ENCODE measurements at places on chromosomes 13 and 19.

DNA sequence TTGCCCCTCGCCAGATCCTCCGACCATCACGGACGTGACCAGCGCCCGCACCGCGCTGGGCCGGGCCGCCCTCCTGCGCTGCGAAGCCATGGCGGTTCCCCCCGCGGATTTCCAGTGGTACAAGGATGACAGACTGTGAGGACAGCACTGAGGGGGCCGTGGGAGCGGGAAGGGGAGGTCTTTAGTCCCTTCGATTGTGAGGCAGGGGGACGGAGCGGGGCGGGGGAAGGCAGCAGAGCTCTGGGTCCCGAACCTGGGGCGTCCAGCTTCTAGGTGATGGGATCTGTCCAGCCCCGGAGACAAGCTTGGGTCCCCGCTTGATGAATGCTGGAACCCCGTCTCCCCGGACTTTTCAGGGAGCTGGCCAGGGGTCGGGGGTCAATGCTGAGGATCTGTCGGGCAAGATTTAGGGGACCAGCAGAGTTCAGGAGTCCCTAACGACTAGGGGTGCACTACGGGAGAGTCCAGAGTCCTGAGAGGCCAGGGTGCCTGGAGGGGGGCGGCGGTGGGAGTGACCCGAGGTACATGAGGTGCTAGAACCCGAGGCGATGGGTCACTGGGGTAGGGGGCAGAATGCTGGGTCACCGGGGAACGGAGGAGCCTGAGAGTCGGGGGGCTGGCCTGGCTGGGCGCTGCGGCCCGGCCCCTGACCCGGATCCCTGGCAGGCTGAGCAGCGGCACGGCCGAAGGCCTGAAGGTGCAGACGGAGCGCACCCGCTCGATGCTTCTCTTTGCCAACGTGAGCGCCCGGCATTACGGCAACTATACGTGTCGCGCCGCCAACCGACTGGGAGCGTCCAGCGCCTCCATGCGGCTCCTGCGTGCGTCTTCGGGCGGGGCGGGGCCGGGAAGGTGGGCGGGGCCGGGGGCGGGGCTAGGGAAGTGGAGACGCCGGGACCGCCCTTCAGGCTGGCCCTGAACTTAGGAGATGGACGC lies 14.6 kb downstream of the VSIG10L start:
- no peak for DNase-seq

DNA sequence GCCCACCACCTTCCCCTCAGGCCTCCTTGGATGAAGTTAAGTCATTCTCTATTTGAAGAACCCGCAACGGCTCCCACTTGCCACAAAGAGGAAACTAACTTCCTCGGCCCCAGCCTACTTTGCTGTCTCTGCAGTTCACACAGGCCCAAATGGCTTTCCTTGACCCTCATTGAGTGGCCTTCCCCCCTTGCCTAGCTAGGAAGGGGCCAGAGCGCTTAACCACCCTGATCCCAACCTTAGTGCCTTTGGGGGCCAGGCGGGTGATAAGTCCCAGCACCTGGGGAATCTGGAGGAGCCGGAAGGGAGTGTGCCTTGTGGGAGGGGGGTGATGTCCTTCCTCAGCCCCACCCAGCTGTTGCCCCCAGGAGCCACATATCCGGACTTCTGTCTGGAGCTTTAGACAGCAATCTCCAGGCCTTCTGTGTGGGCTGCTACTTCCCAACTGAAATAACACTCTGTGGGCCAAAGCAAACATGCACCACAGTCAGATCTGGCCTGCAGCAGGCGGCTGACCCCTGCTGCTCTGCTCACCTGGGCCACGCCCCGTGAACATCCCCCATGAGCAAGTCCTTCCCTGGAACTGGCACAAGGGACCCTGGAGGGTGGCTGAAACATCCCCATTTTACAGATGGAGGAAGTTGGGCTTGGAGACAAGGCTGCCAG lies 10.5 kb downstream of the NECTIN2 start:
- no peak for DNase-seq

DNA sequence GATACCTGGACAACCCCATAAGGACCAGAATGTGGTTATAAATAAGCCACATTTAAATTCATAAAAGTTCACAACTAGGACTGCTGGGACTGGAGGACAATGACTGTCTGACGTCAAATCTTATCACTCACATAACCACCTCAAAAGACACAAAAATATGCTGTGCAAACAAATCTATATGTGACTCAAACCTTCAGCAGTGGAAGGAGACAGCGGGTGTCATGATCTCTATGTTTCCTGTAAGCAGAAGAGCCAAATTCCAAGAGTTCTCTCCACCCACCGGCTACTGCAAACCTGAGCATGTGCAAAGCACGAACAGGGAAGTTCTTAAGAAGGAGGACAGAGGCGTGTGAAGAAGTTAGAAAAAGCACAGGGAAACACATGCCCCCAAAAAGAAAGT lies 113.2 kb downstream of the MYCBP2 start:
- no peak for DNase-seq

- peak; percentile 66 for DNase-seq
These were observed at the start of gene ZNF544 for GRCh38 chr19:58228585-58229254. Gene ZNF544 (plus strand): TSS chr19:58228914. CDS start chr19:58244024, 15,110 bp downstream.

- DNase-seq = no peak
These were observed 34.4 kb upstream of the ZNF835 start for GRCh38 chr19:56705939-56706338.

DNA sequence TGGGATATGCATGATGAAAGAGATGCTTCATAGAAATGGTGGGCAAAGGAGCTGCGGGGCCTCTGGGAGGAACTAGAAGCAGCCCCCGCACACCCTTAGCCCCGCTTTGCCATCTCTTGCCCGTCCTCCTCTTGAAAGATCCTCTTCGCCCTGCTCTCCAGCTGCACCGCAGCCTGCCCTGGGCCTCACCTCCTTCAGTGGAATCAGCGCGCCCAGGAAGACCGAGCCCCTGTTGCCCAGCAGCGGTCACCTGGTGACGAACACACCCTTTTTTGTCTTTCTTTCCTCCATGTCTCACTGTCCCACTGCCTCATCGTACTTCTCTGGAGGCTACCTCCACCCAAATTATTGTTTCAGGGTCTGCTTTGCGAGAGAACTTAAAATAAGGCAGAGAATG lies 807.6 kb downstream of the UQCRFS1 start:
- no peak for DNase-seq

DNA sequence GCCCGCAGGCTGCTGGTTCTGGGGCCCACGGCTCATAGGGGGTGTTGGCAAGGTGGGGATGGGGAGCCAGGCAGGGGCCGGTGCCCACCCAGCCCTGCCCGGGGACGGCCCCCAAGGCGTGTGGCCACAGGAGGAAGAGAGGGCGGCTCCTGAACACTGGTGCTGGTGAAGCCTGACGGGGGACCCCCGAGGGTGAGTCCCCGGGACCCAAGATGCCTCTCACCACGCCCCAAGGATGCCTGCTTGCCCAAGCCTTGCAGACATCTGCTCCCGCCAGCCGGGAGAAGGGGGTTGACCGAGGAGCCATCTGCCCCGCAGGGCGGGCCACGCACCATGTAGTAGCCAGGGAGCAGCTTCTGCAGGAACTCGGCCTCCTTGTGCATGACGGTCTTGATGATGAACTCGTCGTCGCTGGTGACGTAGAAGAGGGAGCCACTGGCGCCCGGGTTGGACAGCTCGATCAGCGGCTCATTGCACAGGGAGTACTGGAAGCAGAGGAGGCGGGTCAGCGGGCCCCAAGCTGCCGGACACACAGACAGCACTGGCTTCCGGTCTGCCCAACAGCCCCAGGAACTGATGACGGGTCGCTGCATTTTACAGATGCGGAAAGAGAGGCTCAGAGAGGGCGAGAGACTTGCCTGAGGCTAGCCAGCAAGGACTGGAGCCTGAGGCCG lies 29.6 kb upstream of the CACTIN start:
- DNase-seq = no peak

DNA sequence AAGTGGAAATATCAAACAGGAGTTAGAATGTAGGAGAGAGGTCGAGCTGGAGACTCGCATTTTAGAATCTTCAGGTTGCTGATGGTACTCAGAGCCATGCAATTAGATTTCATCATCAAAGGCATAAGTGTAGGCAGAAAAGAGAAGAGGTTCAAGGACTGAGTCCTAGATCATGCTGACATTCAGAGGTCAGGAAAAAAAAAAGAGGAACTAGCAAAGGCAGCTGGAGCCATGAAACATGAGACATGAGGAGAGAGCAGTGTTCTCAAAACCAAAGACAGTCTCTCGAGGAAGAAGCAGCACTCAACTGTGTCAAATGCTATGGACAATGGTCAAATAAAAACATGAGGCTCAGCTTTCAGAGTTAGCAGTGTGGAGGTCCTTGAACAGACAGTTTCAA lies 12.4 kb upstream of the TPP2 start:
- DNase-seq = no peak

DNA sequence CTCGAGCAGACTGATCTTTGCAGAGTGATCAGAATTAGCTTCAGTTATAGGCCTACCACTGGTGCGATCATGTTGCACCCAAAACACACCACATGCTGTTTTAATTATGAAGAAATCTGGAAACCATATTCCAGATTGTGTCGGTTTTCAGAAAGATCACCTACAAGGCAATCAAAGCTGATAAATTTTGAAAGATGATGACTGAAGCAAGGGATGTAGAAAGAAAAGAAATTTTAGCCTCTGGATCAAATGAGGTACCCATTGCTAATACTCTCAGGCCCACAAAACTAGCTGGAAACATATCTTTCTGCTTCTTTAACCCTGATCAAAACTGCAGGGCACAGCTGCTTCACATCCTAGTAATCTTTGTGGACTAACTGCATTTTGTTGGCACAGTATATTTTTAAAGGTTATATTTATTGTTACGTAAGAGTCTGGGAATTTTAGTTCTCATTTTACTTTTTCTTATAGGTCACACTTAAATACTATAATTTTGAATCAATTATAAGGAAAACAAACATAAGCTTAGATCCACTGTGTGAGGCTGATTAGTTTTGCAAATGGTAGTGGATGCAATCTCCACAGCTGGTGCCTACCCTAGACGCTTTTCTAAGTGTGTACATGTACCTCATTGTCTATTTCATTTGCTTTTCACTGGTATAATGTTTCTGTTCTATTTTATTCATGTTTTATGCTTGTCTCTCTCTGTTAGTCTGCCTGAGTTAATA lies 150.9 kb downstream of the RGCC start:
- DNase-seq = no peak

- no peak for DNase-seq
These were observed 3.9 kb downstream of the PPM1N start for GRCh38 chr19:45502111-45502510.

GRCh38 chr13:40572961-40573360 lies 93.5 kb downstream of the FOXO1 start:
- DNase-seq = no peak

- no peak for DNase-seq
These were observed 76.1 kb downstream of the KL start for GRCh38 chr13:33092073-33092987.

DNA sequence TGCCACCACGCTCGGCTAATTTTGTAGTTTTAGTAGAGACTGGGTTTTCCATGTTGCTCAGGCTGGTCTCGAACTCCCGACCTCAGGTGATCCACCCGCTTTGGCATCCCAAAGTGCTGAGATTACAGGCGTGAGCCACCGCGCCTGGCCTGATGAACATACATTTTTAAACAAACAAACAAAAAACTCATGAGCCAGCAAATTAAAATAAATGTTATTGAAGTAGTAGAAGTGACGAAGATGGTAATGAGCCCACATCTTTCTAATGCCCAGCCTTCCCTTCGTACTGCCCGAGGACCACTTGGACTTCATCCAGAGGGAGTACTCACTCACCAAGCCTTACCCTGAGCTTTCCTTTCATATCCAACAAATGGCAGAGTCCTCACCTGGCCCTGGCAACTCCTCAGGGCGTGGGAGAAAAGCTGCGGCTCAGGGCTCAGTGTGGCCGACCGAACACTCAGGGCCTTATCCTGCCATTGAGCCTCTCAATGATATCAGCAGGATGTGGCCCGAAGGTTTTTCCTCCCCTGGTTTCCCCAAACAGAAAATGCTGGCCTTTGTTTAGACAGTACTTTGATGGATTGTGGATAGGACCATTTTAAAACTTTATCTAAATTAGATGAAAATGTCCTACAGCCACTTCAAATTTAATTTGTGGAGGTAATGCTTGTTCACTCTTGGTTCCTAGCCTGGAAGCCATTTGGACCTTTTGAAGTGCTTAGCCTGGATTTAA lies 22.8 kb upstream of the ABCC4 start:
- no peak for DNase-seq

GRCh38 chr13:78102741-78103140 lies 184.1 kb upstream of the EDNRB start:
- DNase-seq = no peak

DNA sequence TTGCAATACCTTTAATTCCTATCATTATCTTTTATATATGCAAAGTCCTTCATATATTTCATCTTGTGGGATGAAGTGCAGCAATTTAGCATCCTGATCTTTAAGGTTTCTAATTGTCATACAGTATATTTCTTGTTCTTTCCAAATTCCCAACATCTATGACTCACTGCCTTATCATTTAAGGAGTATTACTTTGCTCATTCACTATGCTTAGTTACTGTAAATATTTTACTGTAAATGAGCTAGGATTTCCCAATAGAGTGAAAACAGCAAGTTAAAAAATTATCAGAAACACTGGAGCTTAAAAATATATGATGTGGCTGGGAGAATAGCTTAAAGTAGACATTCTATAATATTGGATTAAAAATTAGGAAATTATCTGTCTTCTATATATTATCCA lies 69.9 kb downstream of the SLITRK6 start:
- no peak for DNase-seq

GRCh38 chr13:107095876-107096275 lies 527.9 kb upstream of the ARGLU1 start:
- no peak for DNase-seq

GRCh38 chr13:101869553-101869952 lies 417.1 kb downstream of the ITGBL1 start:
- DNase-seq = no peak

DNA sequence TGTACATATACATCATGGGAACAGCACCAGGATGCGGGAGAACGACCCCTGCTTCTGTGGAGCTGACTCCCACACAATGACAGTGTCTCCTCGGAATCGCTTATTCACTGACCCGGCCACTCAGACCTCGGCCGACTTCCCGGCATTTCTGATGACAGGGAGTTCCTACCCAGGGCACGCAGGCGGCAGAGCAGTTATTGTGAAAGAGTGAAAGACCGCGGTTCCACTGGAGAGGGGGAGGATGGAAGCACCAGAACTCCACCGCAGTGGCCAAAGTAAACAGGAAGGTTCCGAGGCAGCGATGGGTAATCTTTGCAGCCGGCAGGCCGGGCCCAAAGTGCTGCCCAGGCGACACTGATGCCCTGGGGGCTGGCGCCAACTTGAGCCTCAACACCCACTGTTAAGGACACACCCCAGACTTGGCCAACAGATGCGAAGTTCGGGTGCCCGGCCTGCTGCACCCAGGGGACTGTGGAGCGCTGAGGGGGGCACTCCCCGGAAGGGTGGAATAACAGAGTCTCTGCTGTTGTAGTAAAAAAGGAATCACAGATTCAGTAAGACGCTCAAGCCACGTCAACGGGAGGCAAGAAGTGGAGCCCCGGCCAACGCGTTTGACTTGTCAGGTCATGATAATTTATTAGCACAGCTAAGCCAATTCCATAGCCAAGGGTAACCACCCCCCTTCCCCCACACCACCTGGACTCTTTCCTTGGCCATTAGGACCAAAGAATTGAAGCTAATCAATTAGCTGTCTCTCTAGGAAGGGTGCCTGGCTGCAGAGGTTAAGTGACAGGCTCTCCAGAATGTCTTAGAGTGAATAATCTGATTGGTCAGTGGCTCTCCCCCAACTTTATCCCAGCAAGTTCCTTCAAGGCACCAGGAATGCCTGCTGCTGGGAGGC lies 5.8 kb downstream of the MLLT1 start:
- DNase-seq = no peak

- DNase-seq = no peak
These were observed 97.5 kb downstream of the SCGB2B2 start for GRCh38 chr19:34579281-34580054.

Measured in activated B cell treated with CpG ODN at 0.5 μM for 24 hours (primary cell).